ENCODE measurements at places on chromosomes 2 and 18. TPM values are rescaled to one million over a fixed set of nuclear protein-coding genes. Genes with fewer than 3 reads are reported as not detected.

- no peak for DNase-seq
- H3K4me1 ChIP-seq = no peaks in the 10 kb centered on the region
- peaks cover 9% of the 10 kb centered on the region for H3K27me3 ChIP-seq
- no peak overlapping the region for H3K4me3 ChIP-seq
- no peaks in the 10 kb centered on the region for H3K36me3 ChIP-seq
Observed at GRCh38 chr2:239802185-239802649, 222.9 kb downstream of the NDUFA10 start.

DNA sequence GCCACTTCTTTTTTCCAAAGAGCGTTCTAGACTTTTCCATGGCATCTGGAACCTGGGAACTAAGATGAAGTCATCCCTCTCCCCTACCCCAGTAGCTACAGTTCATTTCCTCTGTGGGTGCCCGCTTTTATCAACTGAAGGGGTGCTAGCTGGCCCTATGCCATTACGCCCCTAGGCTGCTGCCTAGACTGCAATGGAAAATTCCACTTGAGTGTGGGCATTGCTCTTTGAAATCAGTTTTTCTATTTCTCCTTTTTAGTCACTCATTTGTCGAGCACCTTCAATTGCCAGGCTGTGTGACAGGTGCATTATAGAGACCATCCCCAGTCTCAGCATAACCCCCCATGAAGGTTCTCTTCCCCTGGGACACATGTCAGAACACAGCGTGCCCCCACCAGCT, 7.3 kb downstream of the TEX51 start:
- no peaks in the 10 kb centered on the region for H3K4me1 ChIP-seq
- H3K4me3 ChIP-seq = no peak overlapping the region
- H3K36me3 ChIP-seq = no peaks in the 10 kb centered on the region
- no peak overlapping the region for H3K27ac ChIP-seq

Gene IL37
- not detected for polyA plus RNA-seq

DNA sequence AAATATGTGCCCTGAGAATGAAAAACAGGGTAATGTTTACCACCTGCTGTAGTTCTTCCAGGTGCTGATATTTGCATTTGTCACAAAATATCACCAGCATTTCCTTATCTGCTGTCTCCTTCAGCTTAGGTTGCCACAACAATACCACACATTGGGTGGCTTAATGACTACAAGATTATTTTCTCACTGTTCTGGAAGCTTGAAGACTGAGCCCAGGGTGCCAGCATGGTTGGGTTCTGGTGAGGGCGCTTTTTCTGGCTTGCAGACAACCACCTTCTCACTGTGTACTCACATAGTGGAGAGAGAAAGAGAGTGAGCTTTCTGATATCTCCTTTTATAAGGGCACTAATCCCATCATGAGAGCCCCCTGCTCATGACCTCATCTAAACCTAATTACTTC, 407.5 kb upstream of the RGPD4 start:
- no peaks in the 10 kb centered on the region for H3K4me1 ChIP-seq
- no peaks in the 10 kb centered on the region for H3K36me3 ChIP-seq
- H3K27ac ChIP-seq = no peak overlapping the region

DNA sequence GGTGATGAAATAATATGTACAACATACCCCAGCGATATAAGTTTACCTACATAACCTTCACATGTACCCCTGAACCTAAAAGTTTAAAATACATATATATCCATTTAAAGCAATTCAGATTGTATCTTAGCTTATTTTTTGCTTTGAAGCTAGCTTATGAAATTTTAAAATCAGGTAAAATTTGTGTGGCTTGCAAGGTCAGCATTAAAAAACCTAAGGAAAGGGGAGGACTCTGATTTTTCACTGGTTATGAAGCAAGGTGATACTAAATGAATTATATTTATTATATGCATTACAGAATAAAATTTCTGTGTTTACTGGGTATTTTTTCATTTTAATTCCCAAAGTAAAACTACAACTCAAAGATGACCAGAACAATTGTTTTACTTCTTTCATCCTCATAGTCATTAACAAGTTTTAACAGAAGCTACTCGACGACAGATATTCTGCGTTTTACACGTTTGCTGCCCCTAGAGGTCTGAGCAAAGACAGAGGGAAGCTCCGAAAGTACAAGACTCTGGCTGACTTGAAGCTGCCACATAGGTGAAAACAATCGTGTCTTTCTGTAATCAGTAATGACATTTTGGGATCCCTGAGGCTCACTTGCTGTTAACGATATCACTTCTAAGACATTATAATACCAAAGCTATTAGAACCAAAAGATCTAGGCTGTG, 17.1 kb downstream of the PKP4 start:
- peaks cover 9% of the 10 kb centered on the region for H3K4me1 ChIP-seq
- H3K36me3 ChIP-seq = no peaks in the 10 kb centered on the region
- DNase-seq = no peak

- H3K4me3 ChIP-seq = no peak overlapping the region
- no peak for DNase-seq
- H3K36me3 ChIP-seq = no peaks in the 10 kb centered on the region
Observed at GRCh38 chr2:64789466-64790320, 136.0 kb upstream of the SERTAD2 start.
